Activated naive CD8-positive, alpha-beta T cell treated with anti-CD3 and anti-CD28 coated beads, Interleukin-2, amount 10 ng/mL, durations not matched to agents 7 days and 5 days (primary cell): ENCODE measurements at places on chromosomes 4 and X. TPM values are rescaled to one million over a fixed set of nuclear protein-coding genes. Genes with fewer than 3 reads are reported as not detected.

GRCh38 chrX:99078301-99078700 is 1331.8 kb downstream of the PCDH19 start:
- H3K27ac ChIP-seq = no peak overlapping the region
- no peak for DNase-seq
- no peak overlapping the region for H3K4me3 ChIP-seq
- H3K4me1 ChIP-seq = no peaks in the 10 kb centered on the region

- H3K4me1 ChIP-seq = no peaks in the 10 kb centered on the region
- no peak overlapping the region for H3K27ac ChIP-seq
- H3K4me3 ChIP-seq = no peak overlapping the region
- H3K36me3 ChIP-seq = no peaks in the 10 kb centered on the region
Measured at GRCh38 chrX:69096963-69097362, 68.3 kb downstream of the PJA1 start.

- DNase-seq = no peak
- no peak overlapping the region for H3K27ac ChIP-seq
- peaks cover 2% of the 10 kb centered on the region for H3K36me3 ChIP-seq
- H3K4me3 ChIP-seq = no peak overlapping the region
- no peaks in the 10 kb centered on the region for H3K4me1 ChIP-seq
Measured at GRCh38 chrX:20309806-20310205, 43.1 kb upstream of the RPS6KA3 start.

- H3K27me3 ChIP-seq = peaks cover 3% of the 10 kb centered on the region
- no peak overlapping the region for H3K27ac ChIP-seq
- no peaks in the 10 kb centered on the region for H3K36me3 ChIP-seq
- no peak overlapping the region for H3K4me3 ChIP-seq
Measured at GRCh38 chr4:123869286-123870215, 473.0 kb downstream of the SPRY1 start.

GRCh38 chr4:15352524-15352923 is 75.3 kb upstream of the C1QTNF7 start:
- no peak overlapping the region for H3K4me3 ChIP-seq
- H3K36me3 ChIP-seq = no peaks in the 10 kb centered on the region

DNA sequence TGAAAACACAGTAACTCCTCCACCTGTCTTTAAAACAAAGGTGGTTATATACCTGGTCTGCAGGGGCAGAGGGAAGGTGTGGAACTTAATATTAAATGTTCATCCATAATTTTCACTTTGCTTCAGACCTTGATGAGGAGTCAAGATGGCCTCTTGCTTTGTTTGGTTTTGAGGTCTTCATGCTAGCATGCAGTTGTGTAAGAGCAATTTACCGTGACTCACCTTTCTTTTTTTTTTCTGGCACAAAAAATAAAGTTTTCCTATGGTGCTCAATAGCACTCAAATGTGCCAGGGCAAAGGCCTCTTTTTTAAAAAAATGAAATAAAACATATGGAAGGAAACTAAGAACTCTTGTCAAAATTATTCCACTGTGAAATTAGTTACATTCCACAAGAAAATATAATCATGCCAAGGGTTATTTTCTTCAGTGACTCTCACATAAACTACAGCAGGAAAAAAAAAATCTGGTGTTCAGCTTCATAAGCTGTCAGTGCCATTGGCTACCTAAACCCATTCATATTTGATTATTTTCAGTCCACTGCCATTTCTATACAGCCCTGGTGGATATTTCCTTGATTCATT is 128.2 kb downstream of the SLC7A11 start:
- no peak overlapping the region for H3K27ac ChIP-seq
- H3K27me3 ChIP-seq = peaks cover 2% of the 10 kb centered on the region
- no peaks in the 10 kb centered on the region for H3K4me1 ChIP-seq
- no peak for DNase-seq
- no peaks in the 10 kb centered on the region for H3K36me3 ChIP-seq

DNA sequence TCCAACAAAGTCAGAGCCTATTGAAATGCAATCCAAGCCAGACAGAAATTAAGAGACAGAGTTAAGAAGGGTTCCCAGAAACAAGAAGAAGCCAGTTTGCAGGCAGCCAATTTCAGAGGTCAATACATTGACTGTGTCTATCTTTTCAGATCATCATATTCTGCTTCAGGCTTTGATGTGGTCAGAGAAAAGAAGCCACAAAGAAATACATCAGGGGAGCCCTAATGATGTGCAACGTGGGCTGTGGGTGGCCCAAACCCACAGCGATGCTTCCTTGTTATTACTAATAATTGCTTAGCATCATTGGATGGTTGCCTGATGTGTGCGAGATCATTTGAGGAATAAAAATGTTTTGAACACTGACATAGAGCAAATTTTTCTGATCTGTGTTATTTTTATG is 99.0 kb upstream of the DUSP21 start:
- no peaks in the 10 kb centered on the region for H3K36me3 ChIP-seq
- DNase-seq = no peak
- peaks cover 2% of the 10 kb centered on the region for H3K4me1 ChIP-seq
- H3K27ac ChIP-seq = no peak overlapping the region
- H3K4me3 ChIP-seq = no peak overlapping the region

- no peaks in the 10 kb centered on the region for H3K4me1 ChIP-seq
- no peak overlapping the region for H3K4me3 ChIP-seq
- H3K36me3 ChIP-seq = no peaks in the 10 kb centered on the region
- no peak overlapping the region for H3K27ac ChIP-seq
Measured at GRCh38 chrX:68090266-68090665, 343.0 kb downstream of the OPHN1 start.

GRCh38 chr4:84493092-84493850 is 5.8 kb downstream of the NKX6-1 start:
- H3K4me3 ChIP-seq = no peak overlapping the region
- no peak overlapping the region for H3K27ac ChIP-seq
- H3K27me3 ChIP-seq = peaks cover 88% of the 10 kb centered on the region

DNA sequence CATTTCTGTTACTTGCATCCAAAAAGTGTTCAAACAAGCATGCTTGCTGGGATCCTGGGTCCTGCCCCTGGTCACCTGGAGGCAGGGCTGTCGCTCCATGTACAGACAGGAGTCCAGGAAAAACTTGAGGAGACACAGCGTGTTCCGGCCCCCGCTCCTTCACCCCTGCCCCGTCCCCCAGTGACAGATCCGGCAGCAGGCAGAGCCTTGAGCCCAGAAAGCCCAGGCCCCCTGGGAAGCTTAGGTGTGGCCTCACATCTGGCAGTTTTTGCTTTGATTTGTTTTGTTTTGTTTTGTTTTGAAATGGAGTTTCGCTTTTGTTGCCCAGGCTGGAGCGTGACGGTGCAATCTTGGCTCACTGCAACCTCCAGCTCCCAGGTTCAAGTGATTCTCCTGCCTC is 67.0 kb downstream of the TRMT44 start:
- DNase-seq = no peak
- no peak overlapping the region for H3K27ac ChIP-seq
- H3K36me3 ChIP-seq = no peaks in the 10 kb centered on the region
- no peak overlapping the region for H3K4me3 ChIP-seq

DNA sequence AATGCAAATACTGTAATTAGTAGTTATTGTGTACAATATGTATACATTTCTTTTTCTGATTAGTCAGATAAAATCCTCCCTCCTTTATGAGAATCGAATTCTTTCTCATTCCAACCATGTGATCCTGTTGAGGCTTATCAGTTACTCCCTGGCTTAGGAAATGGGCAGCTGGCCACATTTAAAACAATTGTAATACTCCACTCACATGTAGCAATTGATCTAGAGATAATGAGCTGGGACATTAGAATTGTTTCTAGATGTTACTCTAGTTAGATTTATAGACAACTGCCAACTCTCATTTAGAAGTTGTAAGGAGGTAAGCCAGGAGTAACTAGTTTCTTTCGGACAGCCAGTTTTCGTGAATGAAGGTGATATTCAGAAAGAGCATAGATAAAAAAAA is 859.3 kb upstream of the AADAT start:
- H3K27me3 ChIP-seq = no peaks in the 10 kb centered on the region
- no peak overlapping the region for H3K27ac ChIP-seq
- H3K4me1 ChIP-seq = no peaks in the 10 kb centered on the region
- H3K36me3 ChIP-seq = no peaks in the 10 kb centered on the region
- DNase-seq = no peak

The HERC5 gene
- 46.5 TPM for total RNA-seq

The FAM47B gene
- total RNA-seq = not detected

The PDZD4 gene
- total RNA-seq = 1.1 TPM

The NPY2R gene
- total RNA-seq = not detected

The SPARCL1 gene
- not detected for total RNA-seq

The CDKL2 gene
- total RNA-seq = 0.45 TPM
